ENCODE measurements at places on chromosomes 7 and 10. TPM values are rescaled to one million over a fixed set of nuclear protein-coding genes. Genes with fewer than 3 reads are reported as not detected.
A peak's percentile ranks its signal among the peaks of the same experiment; 100 is the strongest.

DNA sequence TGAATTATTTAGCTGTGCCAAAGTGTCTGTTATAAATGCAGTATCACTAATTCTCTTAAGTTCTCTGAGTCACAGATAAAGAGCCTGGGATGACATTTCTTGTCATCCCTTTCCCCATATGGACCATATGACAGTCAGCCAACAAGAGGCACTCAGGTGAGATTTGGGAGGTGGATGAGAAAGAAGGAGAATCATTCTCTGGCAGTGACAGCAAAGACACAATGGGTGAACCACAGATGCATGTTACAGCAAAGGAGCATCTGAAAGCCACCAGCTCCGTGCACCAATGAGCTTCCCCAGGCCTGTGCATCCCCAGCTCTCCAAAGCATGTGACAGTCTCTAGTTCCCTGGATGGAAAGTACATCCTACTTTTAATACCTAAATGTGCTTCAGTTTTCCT is 10.8 kb downstream of the GIMAP6 start:
- DNase-seq = no peak

- DNase-seq = no peak
Measured at GRCh38 chr10:110192552-110192951, 14.9 kb upstream of the MXI1 start.

- DNase-seq = peak; percentile 15
Measured at GRCh38 chr10:99908512-99908911, 101.2 kb downstream of the DNMBP start.

The ZNF727 gene
- not detected for total RNA-seq

All from RPMI7951 (cell line).